ENCODE measurements at places on chromosomes 2 and 18. TPM values are rescaled to one million over a fixed set of nuclear protein-coding genes. Genes with fewer than 3 reads are reported as not detected.

GRCh38 chr2:88057437-88057844, 1.9 kb upstream of the KRCC1 start:
- no peak overlapping the region for H3K4me3 ChIP-seq
- no peaks in the 10 kb centered on the region for H3K27me3 ChIP-seq
- DNase-seq: no peak
- H3K27ac ChIP-seq: no peak overlapping the region
- H3K36me3 ChIP-seq: no peaks in the 10 kb centered on the region
- peaks cover 29% of the 10 kb centered on the region for H3K4me1 ChIP-seq

GRCh38 chr2:146982393-146982846, 862.4 kb upstream of the ACVR2A start:
- H3K36me3 ChIP-seq: no peaks in the 10 kb centered on the region
- peak; percentile 67 for DNase-seq
- H3K4me1 ChIP-seq: no peaks in the 10 kb centered on the region
- no peak overlapping the region for H3K27ac ChIP-seq
- H3K27me3 ChIP-seq: no peaks in the 10 kb centered on the region

- DNase-seq: no peak
- H3K4me3 ChIP-seq: no peak overlapping the region
- no peaks in the 10 kb centered on the region for H3K4me1 ChIP-seq
- no peaks in the 10 kb centered on the region for H3K36me3 ChIP-seq
- no peak overlapping the region for H3K27ac ChIP-seq
Observed at GRCh38 chr18:68482815-68483214, 232.1 kb downstream of the TMX3 start.

DNA sequence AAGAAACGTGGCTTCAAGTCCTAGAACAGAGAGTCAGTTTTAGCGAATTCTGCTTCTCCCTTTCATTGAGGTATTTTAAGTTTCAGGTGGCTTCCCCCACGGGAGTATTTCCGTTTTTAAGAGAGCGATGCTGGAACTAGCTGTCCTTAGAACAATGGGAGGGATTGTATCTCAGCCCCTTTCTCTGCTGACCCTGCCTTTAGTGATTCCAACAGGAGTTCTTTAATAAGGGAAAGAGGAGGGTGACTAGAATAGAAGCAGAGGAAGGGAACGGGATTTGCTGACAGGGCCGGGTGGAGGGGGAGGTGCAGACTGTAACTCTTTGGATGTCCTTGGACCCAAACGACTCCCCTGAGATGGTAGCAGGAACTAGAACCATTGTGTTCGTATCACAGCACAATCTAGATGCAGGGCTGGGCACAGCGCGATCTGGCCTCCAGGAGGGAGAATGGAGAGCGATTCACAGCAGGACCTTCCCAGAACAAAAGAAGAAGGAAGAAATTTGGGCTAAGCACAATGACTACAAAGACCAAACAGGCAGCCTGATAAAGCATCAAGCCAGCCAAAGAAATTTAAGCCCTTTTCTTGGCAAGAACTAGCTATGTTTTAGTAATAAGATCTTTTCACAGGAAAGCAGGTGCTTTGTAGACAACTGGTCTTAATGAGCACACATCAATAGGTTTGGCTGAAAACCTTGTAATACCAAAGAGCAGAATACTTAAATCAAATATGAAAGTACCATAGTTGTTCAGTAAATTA, 15.8 kb upstream of the RTTN start:
- H3K4me1 ChIP-seq: no peaks in the 10 kb centered on the region
- H3K4me3 ChIP-seq: no peak overlapping the region
- H3K27me3 ChIP-seq: no peaks in the 10 kb centered on the region

Gene ZNF512
- total RNA-seq: 21.3 TPM

Gene C2orf68
- total RNA-seq: 8.9 TPM

Gene TUBA3E
- total RNA-seq: 9.5 TPM

Data from right atrium auricular region (tissue), 2 donors.